D721Med (cell line): ENCODE measurements at places on chromosomes 7 and 10.

DNA sequence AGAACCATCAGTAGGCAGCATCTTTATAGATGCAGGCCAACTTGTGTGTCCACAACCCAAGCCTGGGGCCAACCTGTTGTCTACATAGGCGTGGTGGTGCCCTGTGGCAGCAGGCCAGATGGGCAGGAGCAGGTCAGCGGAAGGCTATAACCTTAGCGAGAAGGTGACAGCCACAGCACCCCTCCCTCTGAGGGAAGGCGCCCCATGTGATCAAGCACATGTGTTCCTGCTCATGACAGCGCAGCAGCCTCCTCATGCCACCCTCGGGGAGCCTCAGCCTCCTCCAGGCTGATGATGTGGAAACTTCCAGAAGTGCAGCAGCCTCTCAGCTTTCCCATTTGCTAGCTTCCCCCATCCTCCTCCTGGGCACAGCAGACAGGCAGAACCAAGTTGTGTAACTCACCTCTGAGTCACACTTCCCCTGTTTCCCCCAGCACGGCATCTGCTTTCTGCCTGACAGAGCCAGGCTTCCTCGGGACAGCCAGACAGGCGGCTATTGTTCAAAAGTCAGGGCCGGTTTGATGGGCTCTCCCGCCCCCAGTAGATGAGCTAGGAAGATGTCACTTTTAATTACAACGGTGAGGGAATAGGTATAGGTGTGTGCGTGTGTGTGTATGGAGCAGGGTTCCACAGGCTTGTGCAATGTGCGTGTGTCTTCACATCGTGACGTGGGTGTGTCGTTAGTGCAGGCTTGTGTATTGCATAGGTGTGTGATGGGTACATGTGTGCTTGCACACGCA, 312.0 kb upstream of the ZMIZ1 start:
- no peak for DNase-seq

GRCh38 chr10:13527864-13528122, 1.0 kb downstream of the BEND7 start:
- no peak for DNase-seq

- DNase-seq = no peak
Observed at GRCh38 chr7:44161371-44161770, 20.2 kb upstream of the MYL7 start.

DNA sequence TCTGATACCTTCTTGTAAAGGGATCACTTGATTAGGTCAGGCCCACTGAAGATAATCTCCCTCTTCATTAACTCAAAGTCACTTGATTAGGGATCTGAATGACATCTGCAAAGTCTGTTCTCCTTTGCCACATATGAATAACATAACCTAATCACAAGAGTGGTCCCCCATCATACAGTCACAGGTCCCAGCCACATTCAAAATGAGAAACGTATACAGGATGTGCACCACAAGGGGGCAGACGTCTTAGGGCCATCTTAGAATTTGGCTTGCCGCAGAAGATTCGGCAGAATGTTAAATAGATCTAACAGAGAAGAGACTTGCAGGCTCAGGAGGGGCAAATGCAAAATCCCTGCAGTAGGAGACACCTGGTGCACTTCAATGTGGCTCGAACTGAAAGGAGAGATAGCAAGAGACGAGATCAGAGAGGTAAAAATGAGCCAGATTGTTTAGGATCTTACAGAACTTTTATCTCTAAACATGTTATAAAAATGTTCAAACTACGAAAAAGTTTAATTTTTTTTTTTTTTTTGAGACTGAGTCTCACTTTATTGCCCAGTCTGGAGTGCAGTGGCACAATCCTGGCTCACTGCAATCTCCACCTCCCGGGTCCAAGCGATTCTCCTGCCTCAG, 10.4 kb upstream of the SMC3 start:
- no peak for DNase-seq

- DNase-seq = no peak
Observed at GRCh38 chr7:26429168-26429567, 137.5 kb downstream of the SNX10 start.

GRCh38 chr7:155638366-155638765, 6.1 kb upstream of the RBM33 start:
- no peak for DNase-seq

DNA sequence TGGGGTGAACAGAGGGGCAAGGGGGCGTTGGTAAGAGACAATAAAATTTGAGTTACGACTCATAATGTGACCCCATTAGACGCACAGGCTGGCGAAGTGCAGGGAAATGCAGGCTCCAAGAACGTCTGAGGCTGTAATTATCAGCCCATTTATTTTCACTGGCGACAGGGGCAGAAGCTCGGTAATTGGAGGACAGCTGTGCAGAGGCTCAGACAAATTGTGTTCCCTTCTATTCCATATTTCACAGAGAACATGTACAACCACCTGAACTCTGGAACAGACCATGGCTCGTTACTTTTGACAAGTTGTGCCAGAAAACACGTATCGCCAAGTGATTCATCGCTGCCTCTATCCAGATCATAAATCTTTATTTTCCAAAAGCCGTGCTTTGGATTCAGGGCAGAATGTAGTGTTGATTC, 137.3 kb upstream of the FRMD4A start:
- no peak for DNase-seq

- no peak for DNase-seq
Observed at GRCh38 chr10:44427037-44427436, 42.1 kb upstream of the CXCL12 start.

- no peak for DNase-seq
Observed at GRCh38 chr7:98228801-98229200, 17.6 kb downstream of the BHLHA15 start.

DNA sequence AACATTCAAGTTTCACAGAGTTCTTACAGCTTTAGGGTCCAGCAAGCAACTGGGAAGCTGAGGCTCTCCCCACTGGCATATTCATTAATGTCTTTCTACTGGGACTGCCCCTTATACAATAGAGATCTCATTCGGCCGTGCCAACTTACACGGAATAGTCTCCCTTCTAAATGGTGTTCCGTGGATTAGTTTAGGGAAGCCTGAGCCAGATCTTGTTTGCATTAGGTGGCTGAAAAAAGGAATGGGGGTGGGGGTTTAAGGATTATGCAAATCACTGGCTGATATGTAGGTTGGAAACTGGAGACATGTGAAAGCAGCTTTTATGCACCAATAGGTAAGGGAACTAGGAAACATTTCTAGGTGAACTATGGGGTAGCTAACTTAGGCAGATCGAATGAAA, 218.3 kb downstream of the TRIL start:
- no peak for DNase-seq

GRCh38 chr7:1819259-1819841, 149.3 kb downstream of the ELFN1 start:
- no peak for DNase-seq

DNA sequence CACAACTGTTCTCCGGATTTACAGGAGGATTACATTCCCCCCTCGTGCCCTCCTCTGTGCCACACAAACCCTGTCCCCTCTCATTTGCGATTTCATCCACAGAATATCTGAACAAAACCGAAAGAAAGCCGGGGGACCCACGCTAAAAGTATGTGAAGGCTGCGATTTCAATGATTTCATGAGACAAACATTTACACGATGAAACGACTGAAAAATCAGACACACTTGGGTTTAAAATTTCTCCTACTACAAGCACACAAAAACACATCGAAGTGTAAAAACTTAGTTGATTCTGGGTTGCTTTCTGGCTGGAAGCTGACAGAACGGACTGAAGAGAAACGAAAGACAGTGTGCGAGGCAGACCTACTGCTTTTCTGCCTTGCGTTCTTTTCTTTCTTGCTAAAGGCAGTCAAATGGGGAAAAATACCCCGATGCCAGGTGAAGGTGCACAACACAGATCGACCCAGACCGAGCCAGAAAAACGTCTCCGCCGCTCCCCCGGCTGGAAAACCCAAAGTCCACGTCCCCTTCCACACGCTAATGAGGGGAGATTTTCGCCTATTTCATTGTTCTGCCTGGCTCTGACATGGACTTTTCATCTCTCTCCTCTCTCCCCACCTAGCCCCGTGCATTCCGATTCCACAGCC, 1.2 kb downstream of the HIPK2 start:
- DNase-seq = peak; percentile 23

DNA sequence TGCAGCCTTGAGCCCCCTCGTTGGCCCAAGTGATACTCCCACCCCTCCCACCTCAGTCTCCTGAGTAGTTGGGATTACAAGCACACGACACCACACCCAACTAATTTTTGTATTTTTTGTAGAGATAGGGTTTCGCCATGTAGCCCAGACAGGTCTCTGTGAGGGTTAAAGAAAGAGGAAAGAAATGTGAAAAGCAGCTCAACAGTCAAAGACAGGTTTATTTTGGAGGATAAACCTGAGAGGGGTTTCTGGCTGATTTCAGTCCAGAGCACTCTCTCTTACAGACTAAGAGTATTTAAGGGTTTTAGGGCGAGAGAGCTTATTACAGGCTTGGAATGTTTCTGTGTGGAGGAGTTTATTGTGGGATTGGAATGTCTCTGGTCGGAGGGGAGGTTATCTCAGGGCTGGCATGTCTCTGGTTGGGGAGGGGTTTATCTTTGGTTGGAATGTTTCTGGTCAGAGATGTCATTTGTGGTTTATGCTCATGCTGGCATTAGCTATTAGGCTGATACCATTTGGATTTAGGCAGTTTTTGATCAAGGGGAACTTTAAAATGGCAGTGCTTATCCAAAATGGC, 26.1 kb upstream of the SNX10 start:
- no peak for DNase-seq

- DNase-seq = no peak
Observed at GRCh38 chr7:95690367-95690947, 81.9 kb upstream of the DYNC1I1 start.

- no peak for DNase-seq
Observed at GRCh38 chr10:131693766-131694165, 207.0 kb upstream of the PPP2R2D start.

- DNase-seq = no peak
Observed at GRCh38 chr7:22252016-22252415, 104.9 kb downstream of the RAPGEF5 start.

DNA sequence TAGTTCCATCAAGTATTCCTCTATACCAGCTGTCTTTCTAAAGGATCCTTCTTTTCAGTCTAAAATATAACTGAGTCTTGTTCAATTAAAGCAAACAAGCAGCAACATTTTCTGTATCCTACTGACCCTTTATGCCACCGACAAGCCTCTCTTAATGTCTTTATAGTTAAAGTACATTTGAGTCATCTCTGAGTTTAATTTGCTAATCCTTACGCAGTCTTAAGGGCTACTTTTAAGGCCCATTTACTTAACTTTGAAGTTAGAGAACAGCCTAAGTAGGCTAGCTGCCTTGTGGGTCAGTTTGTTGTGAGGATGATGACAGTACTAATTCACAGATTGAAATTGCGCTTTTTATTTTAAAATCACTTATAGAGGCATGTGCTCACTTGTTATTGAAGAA, 265.5 kb upstream of the FERD3L start:
- DNase-seq = no peak

DNA sequence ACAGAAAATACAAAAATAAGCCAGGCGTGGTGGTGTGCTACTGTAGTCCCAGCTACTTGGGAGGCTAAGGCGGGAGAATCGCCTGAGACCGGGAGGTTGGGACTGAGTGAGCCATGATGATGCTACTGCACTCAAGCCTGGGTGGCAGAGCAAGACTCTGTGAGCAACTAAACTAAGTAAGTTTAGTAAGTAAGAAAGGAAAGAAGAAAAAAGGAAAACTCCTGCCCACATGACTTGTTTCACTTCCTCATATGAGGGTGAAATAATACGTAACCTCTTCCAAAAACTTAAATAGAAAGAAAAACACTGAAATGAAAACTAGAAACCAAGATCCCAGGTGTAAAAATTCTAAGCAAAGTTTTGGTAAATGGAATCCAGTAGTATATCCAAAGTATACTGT, 79.6 kb downstream of the LARP4B start:
- no peak for DNase-seq

DNA sequence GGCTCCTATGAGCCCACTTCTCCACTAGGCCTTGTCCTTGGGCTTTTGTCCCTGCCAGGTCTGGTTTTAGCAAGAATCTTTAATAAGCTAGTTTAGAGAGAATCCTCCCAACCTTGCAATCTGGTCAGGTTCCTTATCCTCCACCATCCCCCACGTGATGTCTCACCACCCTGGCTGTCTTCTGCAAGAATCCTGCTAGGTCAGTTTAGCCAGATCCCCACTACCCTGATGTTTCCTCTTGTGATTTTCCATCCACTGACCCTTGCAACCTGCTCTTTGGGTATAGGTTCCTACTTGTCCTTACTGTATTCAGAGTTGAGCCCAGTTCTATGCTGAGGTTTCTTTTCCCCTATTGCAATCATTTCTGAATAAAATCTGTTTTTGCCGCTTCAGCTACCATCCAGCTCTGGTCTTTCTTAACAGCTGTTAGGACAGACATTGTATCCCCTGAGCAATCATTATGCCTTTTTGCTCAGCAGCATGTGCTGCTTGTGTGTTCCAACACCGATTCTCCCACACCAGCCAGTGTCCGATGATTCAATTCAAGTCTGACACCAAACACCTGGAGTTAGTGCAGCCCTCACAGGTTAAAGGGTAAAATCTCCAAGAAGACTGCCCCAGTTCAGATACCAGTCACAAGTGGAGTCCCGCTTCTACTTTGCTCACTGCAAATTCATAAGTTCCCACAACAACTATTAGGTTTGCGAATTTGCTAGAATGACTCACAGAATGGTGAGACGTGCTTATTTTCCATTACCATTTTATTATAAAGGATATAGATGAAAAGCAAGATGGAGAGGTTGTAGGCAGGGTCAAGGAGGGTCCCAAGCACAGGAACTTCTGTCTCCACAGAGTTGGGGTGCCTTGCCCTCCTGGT, 62.2 kb upstream of the ADCY1 start:
- no peak for DNase-seq

DNA sequence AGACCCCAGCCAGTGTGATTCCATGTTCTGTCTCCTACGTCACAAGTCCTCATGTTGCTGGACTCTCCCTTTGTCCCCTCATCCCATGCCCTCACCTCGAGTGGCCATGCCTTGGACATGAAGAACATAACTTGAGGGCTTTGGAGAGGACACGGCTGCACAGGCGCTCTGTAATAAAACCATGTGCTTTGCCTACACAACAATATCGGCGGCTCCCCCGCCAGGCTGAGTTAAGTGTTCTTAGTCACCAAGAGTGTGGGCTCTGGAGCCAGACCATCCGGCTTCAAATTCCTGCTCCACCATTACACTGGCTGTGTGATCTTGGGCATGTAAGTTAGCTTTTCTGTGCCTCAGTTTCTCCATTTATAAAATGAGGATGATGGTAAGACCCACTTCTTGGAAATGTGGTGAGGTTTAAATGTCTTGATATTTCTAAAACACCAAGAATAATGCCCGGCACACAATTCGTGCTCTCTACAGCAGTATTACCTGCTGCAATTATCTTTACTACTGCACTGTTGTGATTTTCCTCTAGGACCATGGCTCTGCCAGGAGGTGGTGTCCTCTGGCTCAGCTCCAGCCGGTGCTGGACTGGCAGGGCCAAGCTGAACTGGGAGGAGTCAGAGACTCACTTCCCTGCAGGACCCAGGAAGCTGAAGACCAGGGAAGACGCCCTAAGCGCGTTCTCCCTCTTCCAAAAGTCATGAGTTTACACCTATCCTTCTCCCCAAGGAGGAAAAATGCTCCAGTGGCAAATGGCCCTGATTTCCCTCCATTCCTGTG, 15.7 kb downstream of the SLIT1 start:
- no peak for DNase-seq

- DNase-seq = no peak
Observed at GRCh38 chr7:104931181-104931781, 82.7 kb upstream of the KMT2E start.

- no peak for DNase-seq
Observed at GRCh38 chr10:77247031-77247990, 390.3 kb downstream of the KCNMA1 start.
